Amygdala (tissue), 56 donors: ENCODE measurements at places on chromosomes 2 and 18.

DNA sequence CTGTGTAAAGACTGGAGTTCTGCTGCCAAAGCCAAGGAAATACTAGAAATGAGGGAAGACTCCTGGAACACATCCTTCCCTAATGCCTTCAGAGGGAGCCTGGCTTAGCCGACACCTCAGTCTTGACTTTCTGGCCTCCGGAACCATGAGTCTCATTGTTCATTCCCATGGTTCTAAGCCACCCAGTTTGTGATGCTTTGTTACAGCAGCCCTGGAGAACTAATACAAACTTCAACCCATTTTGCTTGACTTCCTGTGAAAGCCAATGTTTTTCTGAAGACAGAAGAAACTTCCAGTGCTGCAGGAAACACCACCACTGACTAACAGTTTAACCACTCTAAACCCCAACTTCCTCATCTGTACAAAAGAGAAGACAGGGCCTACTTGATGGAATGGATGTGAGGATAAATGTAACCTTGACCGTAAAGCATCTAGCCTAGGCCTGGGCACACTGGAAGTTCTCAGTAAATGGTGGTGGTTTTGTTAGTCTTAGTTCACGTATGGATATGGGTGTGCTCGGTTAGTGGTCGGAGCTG is 85.9 kb upstream of the RFX8 start:
- DNase-seq, result no peak

DNA sequence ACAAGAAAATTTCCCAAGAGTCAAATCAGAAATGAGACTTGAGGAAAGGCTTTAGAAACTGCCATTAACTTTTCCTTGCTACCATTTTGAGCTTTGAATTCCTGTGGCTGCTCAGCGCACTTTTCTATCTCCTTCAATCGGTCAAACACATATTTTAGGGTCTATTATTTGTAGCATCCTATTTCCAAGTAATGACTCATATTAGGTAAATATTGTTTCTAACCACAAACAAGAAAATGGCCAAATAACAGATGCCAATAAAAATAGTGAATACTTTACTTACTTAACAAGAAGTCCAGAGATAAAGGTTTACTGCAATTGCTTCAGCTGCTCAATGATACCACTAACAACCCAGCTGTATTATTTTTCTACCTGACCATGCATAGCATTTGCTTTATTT is 29.7 kb upstream of the CCDC178 start:
- no peak for DNase-seq

GRCh38 chr2:44335806-44336538 is 25.3 kb downstream of the PREPL start:
- no peak for DNase-seq

DNA sequence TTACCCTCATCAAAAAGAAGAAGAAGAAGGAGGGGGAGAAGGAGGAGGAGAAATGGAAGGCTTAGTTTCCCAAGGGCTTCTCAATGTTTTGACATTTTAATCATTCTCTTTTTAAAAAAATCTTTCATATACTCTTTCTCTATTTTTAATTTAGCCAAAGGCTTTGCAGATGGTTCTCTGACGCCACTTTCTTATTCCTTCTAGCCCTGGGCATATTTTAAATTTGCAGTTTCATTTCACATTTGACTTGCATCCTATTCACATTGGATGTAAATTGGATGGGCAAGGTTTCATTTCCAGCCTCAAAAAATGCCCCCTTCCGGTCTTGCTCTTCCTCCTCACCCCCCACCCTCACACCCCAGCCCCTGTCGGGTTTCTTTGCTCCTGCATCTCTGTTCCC is 29.8 kb downstream of the MAL start:
- no peak for DNase-seq

- no peak for DNase-seq
Measured at GRCh38 chr2:240732911-240733622, 41.4 kb downstream of the AQP12A start.

DNA sequence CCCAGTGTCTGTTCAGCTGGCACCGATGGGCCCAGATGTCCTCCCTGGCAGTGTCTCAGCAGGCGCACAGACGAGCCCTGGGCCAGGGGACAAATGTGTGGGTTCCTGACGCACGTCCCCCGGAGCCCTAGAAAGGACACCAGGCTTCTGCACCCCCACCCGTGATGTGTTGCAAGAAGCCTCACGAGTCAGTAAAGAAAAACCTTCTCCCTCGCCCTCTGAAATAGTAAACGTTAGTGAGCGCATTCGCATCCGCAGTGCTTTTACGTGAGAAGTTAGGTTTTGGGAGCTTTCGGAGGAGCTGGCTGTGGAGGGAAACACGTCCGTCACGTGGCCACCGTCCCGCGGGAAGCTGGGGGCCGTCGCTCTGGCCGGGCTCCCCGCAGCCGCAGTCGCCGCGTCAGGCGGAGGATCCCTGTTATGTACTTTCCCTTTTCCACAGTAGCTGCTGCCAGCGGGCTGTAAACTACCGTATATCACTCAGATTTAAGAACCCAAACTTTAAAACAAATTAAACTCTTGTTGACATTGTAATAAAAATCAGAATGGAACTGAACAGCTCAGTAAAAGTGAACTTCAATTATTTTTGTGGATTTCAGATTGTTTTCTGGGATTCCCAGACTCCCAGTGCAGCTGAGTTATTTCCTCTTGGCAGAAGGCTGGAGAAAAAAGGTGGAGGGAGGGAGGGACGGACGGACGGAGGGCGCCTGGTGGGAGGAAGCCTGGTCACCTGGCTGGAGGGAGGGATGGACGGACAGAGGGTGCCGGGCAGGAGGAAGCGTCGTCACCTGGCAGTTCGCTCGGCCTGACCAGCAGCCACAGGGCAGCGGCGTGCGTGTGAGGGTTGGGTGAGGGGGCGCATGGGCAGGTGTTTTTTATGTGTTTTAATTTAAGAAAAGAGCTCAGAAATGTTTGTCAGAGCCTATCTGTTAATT is 112.1 kb downstream of the NFATC1 start:
- peak; percentile 29 for DNase-seq

DNA sequence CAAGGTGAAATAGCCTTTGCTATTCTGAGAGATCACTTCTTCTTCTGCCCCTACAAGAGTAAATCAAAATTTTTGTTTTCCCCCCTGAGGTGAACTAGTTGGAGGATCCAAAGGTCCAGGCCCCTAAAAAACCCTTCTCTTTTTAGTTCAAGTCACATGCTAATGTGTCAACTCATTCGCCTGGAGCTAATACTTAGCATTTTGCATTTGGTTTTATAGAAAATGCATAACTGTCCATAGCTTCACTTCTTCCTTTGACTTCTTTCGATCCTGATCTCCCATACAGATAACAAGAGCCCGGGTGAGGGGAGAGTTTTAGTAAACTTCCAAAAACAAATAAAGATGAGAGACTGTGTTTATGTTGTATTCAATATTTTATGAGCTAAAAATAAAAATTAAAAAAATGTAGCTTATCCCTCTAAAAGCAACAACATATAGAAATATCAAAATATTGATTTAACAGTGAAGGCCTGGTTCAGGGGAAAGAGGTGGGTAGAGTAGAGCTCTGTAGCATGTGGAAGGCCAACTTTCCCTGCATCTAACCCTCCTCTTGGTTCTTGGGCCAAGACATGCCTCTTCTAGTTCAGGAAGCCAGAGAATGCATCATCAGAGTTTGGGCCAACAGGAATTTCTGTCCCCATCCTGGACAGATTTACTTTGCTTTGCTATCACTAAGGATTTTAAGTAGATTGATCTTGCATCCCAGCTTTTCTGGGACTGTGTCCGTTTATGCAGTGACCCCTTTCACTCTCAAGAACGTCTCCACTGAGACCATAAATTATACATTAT is 333.8 kb downstream of the ALK start:
- no peak for DNase-seq

DNA sequence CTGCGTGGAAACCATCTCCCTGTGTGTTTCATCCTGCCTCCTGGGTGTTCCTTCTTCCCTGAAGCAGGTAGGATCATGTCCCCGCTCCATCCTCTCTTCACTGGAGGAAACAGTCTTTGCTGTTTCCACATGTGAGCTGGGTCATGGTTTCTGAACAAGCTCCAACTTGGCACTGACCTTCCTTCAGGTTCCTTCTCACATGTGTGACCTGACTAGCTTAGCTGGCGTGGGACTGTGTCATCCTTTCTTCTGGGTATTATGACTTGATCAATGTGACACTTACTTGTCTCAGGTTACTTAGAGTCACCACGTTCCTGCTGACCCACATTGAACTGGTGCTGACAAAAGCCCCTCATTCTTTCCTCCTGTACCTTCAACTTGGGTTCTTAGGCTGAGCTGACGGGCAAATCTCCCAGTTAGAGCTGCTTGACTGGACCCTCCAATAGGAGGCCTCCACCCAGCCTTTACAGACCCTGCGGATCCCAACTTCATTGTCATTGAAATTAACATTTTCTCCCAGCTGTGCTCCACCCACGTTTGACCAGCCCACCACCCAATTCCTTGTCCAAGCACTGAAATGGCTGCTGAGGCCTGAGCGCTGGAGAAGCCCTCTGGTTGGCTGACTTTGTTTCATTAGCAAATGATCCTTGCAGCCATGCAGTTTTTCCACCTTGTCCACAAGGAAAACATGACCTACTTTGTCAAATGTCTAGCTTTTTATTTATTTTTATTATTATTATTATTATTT is 128.1 kb downstream of the DDX1 start:
- DNase-seq, result no peak

DNA sequence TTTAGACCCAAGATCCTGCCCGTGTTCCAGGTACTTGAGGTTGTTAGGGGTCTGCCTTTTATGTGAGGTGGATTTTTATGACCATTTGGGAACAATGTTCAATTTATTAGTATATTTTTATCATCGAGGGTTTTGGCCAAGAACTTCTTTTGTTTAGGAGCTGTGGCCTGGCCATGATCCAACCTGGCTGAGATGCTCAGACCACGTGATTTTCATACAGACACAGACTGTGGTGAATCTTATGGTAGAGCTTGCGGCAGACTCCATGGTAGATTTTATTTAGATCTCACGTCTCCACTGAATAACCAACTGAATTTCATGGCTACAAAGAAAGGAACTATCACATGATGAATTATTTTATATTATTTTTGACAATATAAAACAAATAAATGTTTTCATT is 405.5 kb upstream of the VWC2L start:
- DNase-seq, result no peak

DNA sequence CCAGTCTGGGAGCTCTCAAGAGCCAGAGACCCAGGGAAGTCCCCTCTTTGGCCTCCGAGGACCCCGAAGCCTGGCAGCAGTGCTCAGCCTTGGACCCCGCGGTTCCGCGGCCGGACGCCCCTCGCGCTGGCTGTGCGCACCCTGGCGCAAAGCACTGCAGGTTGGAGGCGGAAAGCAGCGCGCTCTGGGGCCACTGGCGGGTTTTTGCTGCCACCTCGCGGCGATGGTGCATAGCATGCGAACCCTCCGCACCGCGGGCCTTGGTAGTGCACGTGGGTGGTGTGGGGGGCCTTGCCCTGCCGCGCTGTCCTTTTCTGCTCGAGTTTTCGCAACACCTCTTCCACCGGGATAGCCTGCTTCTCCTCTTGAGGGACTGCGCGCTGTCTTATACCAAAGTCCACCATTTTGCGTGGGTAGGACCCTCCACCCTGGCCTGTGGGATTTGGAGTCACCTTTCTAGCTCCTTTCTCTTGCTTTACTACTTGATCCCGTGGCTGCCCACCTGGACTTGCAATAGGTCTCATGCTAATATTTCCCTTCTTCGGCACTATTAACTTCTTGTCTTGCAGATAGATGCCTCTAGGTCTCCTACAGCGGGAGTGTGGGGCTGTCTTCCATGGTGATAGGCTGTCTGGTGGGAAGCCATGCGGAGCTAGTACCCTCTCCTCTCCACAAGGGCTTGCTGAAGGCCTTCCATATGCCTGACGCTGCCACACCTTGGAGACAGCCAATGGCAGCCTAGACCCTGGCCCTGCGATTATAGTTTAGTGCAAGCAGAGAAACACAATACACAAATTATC is 14.3 kb downstream of the SIX3 start:
- DNase-seq, result peak; percentile 41

DNA sequence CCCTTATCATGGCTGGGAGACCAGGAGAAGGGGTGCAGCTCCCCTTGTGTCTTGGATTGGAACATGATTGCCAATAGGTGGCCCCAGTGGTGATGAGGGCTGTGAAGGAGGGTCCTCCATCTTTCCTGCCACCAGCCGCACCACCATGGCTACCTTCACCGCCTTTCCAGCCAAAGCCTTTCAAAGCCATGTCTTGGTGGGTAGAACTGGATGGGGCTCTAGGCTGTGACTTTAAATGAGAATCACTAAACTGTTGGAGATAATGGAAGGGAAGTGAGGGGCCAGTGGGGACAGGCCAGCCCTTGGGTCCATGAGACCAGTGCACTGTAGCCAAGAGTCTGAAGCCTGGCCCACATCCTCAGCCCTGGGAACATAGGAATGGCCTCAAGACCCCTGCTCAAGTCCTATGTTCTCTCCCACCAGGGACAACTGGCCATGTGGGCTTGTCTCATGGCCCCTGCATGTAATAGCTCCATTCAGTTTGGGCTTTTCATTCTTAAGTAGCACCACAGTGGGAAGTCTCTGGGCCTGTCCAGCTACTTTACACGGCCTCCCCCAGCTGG is 345.7 kb downstream of the DYSF start:
- no peak for DNase-seq

DNA sequence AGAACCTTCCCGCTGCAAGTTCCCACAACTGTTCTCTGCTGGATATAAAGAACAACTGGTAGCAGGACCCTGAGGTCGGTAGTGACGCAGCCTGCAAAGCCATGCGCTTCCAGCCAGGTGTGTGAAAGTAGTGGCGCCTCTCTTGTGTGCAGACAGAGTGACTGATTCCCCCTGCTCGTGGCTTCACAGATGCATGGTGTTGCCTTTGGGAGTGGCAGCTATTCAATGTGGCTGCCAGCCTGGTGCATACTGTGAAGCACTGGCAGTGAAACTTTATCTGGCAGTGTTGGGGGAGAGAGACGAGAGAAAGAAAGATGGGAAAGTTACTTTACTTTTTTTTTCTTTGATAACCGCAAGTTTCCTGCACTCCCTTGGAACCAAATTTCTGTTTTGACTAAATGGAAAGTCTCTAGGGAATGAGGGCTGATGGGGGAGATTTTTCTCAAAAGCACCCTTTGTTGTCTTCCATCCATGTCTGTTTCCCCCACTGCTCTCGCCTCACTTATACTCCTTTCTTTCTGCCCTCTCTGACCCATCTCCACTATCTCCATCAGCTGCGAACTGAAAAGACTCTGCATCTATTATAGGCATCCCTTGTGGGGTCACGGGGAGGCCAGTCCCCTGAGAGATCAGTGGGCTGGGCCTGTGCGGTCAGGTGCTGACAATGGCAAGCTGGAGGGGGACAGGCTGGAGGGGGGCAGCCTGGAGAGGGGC is 90.0 kb upstream of the TNP1 start:
- DNase-seq, result no peak

GRCh38 chr2:189661957-189662321 is 680 bp downstream of the ASNSD1 start:
- no peak for DNase-seq

DNA sequence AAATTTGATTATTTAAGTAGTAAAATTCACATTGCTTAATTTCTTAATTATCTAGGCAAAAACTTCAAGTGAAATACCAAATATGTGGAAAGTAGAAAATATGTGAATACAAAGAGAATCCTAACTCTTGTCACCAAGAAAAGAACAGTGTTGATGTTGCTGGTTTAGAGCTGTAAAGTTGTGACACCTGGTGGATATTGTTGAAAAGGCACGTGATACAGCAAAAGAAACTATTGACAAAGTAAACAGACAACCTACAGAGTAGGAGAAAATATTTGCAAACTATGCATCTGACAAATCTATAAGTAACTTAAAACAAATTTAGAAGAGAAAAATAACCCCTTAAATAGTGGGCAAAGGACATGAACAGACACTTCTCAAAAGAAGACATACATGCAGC is 25.6 kb upstream of the ZC3H15 start:
- no peak for DNase-seq

GRCh38 chr2:26585100-26585499 is 56.1 kb downstream of the CIB4 start:
- no peak for DNase-seq
